ENCODE measurements at places on chromosomes 1 and 21. TPM values are rescaled to one million over a fixed set of nuclear protein-coding genes. Genes with fewer than 3 reads are reported as not detected.
A peak's percentile ranks its signal among the peaks of the same experiment; 100 is the strongest.

DNA sequence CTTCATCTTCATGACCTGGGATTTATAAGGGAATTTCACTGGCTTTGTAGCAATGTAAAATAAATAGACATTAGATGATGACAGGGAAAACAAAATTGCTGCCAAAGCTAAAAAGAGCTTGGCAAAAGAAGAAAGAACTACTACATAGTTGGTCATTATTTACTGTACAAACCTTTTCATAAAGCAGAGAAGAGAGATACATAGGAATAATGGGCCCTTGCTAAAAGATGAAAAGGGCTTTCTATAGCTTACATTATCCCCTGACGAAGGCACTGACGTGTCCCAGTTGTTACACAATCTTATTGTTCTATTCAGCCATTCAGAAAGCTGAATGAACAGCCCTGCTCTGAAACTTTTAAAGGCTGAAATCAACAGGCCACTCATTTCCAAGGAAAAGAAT, 57.1 kb downstream of the ZC3H11B start:
- peak; percentile 82 for DNase-seq

DNA sequence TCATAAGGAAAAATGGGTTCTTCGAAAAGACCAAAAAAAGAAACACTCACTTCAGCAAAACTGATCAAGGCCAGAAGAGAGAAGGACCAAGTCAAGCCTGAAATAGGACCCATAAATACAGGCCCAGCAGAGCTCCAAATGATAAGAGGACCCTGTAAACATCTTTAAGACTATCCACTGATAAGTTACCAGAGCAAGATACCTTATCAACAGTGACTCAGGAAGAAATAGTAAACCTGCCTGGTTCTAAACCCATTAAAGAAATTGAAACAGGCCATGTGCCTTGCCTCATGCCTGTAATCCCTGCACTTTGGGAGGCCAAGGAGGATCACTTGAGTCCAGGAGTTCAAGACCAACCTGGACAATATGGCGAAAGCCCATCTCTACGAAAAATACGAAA, 81.8 kb upstream of the ERRFI1 start:
- no peak for DNase-seq

DNA sequence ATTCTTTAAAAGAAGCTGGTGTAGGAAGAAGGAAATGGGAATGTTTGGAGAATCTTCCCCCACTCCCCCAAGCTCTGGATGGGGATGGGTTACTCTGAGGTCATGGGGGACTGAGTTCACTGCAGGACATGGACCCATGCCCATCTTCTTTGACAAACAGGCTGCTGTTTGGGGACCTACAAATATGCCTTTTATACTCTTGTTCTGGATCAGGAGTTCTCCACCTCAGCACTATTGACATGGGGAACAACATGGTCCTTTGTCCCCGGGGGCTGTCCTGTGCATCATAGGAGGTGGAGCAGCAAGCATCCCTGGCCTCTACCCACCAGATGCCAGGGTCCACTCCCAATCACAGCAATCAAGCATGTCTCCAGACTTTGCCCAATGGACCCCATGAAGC, 365.8 kb upstream of the C1orf174 start:
- no peak for DNase-seq

GRCh38 chr1:24547195-24547594, 8.7 kb upstream of the NCMAP start:
- no peak for DNase-seq

GRCh38 chr1:185042737-185043136, 2.6 kb upstream of the RNF2 start:
- no peak for DNase-seq

DNA sequence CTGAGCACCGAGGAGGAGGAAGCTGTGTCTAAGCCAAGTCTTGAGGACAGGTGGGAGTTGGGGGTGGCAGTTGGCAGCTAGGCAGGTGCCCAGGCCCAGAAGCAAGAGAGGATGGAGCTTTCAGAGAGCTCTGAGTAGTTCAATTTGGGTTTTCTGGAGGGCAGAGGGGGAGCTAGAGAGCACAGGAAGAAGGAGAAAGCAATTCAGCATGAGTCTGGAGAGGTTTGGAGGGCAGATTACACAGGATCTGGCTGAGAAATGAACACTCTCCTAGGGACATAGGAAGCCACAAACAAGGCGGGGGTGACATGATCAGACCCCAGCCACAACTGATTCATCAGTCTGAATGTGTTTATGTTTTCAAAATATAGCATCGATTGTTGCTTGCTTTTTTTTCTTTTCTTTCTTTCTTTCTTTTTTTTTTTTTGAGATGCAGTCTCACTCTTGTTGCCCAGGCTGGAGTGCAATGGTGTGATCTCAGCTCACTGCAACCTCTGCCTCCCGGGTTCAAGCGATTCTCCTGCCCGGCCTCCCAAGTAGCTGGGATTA, 23.8 kb downstream of the PTPRF start:
- DNase-seq: peak; percentile 38

AMIGO1 gene
- total RNA-seq: 1.8 TPM

EXTL1 gene
- 39.9 TPM for total RNA-seq

C1QB gene
- total RNA-seq: not detected

CACNA1S gene
- total RNA-seq: not detected

SLC9C2 gene
- total RNA-seq: not detected

TMPRSS3 gene
- total RNA-seq: not detected

KIF17 gene
- 2.2 TPM for total RNA-seq

DTL gene
- total RNA-seq: 6.3 TPM

C1orf87 gene
- not detected for total RNA-seq

PDZK1 gene
- 0.70 TPM for total RNA-seq

RAB7B gene
- 8.1 TPM for total RNA-seq

Measured in astrocyte (in vitro differentiated cells and primary cell).